Large intestine (tissue), 12 donors: ENCODE measurements at places on chromosomes 7 and 10. TPM values are rescaled to one million over a fixed set of nuclear protein-coding genes. Genes with fewer than 3 reads are reported as not detected.

LIPF gene
- not detected for polyA plus RNA-seq

FAM221A gene
- 12.5 TPM for polyA plus RNA-seq

RNLS gene
- 19.5 TPM for polyA plus RNA-seq

SVOPL gene
- 6.4 TPM for polyA plus RNA-seq
